ENCODE measurements at places on chromosomes 5 and 9.

DNA sequence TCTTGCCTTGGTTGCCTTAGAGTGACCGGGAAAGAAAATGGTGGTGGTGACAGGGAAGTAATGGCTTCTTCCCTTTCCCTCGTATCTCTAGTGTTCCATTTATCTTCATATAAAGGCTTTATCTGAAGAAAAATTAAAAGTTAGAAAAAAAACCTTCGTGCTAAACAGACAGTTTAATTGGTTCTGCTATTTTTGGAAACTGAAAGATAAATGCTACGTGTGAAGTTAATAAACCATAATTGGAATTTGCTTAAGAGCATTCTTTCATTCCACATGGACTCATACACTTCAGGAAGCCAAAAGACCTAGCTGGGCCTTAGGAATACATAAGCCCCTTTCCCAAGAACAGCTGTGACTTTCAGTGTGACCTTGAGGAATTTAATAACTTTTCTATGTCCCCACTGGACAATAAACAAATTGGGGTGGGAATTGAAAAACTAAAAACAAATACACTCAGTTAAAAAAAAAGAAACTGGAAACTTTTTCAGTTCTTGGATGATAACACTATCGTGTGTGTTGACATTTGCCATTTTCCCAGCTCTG is 818.8 kb upstream of the WWC1 start:
- DNase-seq, result no peak

DNA sequence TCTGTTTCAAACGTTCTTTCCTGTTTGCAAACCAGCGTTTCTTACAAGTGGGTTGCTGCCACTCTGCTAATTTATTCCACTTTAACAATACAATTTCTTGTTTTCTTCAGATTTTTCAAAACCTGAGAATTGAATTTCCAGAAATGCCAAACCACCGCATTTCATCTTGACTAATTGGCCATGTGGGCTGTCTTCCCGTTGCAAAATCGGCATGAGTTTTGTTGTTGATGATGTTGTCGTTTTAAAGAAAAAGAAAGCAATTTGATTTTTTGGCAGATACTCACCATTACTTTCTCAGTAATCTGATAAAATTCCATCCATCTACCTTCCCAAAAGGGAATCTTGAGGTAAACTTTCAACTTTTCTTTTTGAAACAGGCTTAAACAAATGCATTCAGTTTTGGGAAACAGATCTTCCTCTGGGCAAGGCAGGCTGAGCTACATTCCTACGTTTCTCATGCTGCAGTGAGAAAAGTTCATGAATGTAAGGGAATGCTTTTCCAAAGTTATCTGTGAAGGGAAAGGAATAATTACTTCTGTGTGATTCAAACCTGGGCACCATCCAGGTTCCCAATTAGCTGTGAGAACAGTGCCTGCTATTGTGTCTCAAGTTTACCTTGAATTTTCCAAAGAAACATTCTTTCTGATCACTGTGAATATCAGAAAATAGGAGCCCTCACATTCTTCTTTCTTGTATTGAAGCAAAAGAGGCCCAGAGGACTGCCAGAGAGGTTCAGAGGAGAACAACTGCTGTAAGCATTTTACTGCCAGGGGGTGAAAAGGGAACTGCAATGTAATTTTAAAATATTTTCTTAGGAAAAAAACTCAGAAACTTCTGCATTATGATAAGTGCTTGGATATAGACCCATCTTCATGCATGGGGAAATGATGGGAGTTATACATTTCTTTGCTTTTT is 100.7 kb upstream of the TUT7 start:
- peak; percentile 60 for DNase-seq

DNA sequence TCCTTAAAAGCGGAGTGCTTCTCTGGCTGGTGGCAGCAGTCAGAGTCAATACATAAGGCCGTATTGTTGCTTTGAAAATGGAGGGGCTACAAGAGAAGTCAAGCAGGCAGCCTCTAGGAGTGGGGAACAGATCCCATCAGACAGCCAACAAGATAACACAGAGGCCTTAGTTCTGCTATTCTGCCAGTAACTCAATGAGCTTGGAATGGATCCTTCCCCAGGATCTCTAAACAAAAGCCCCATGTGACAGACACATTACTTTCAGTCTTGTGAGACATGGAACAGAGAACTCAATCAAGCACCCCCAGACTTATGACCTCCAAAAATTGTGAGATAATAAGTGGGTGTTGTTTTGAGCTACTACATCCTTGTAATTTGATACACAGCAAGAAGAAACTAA is 158.6 kb downstream of the RFX3 start:
- peak; percentile 3 for DNase-seq

DNA sequence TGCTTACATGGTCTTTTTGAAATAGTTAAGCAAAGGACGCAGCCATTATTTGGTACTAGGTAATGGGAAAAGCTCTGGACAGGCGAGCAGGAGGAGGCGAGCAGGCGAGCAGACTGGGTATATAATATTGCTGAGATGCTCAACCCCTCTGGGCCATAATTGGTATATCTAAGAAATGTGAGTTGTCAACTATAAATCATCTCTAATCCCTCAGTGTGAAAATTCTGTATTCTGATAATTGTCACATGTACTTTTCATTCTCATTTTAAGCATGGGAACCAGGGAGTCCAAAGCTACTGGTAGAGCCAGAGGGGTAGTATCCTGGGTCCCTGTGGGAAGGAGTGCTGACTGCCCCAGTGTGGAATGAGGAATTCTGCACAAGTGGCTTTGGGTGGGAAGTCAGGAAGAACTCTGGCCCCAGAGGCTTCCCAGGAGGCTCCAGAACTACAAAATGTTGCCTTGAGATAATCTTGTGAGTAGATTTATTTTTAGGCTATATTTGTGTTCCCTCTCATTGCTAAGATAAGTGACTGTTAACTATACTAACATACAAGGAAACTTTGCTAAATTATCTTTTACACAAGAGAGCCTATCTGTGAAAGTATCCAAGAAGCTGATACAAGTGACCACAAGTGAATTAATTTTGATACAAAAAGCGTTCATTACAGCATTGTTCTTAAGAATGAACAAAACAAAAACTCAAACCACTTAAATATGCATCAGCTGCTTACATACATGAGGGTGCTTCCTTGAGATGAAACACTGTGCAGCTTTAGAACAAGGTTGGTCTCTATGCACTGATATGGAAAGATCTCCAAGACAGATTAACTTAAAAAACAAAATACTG is 70.5 kb upstream of the TNFAIP8 start:
- no peak for DNase-seq

GRCh38 chr9:13779106-13779505 is 499.6 kb upstream of the MPDZ start:
- no peak for DNase-seq

GRCh38 chr9:95044731-95045508 is 272.6 kb downstream of the FANCC start:
- DNase-seq, result peak; percentile 81

DNA sequence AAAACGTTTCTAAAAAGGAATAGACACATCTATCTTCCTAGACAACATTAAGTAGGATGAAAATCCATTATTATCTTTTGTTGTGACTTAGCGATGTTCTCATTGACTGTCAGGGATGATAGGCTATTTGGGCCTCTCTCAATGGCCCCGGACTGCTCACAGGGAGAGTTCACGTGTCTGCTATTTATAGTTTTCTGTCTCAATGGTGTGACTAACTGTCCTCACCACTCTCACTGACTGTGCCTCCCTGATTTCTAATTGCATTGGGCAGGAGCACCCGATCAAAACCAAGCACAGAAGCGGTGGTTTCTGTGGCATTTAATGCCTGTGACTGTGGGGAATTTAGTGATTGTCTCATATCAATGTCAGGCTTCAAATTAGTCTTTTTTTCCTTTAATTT is 286.7 kb upstream of the KLF9 start:
- DNase-seq, result no peak

GRCh38 chr5:179060116-179061008 is at the start of gene ZNF354C:
Gene ZNF354C, plus strand, starts transcription at chr5:179060373. Its CDS starts 1,696 bp downstream, at chr5:179062069.
- peak; percentile 97 for DNase-seq

DNA sequence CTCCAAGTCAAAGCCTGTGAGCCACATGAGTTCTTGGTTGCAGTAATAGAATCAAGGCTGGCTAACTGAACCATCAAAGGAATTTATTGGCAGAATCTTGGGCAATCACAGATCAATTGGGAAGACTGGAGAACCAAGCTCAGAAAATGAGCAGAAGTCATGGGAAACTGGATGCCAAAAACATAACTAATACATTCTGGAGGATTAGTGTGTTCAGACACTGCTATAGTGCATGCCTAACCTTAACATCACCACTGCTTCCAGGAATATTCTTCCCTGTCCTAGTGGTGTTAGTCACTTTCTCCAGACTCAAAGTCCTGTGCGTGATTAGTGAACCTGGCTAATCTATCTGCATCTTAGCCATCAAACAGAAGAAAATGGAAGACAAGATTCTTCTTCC is 843.7 kb downstream of the EFNA5 start:
- DNase-seq, result no peak

GRCh38 chr9:115635680-115636383 is 517.8 kb upstream of the PAPPA start:
- DNase-seq, result no peak

- DNase-seq, result no peak
Observed at GRCh38 chr9:72586388-72587130, 65.2 kb downstream of the TMC1 start.

GRCh38 chr5:14428302-14429081 is 153.1 kb upstream of the OTULINL start:
- DNase-seq, result peak; percentile 62

DNA sequence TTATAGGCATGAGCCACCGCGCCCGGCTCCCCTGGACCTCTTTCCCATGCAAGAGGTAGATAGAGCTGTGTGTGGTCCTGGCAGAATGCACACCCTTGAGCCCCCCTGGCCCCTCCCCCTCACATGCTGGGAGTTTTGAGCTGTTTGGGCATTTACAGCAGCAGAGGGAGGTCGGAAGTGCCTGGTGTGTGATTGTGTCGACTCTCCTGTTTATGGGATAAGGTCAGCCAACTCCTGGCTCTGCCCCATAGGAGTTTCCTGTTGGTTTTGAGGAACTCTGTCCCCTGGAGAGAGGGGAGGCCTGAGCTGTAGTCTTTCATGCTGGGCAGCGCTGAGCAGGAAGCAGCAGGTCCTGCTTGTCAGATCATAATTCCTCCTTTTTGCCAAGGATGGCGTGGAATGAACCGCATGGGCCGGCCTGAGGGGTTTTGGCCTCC is 6.0 kb downstream of the LRRC8A start:
- DNase-seq, result no peak

GRCh38 chr5:178083922-178084321 is 29.4 kb upstream of the N4BP3 start:
- DNase-seq, result peak; percentile 41

- no peak for DNase-seq
Observed at GRCh38 chr5:180596115-180596667, 4.9 kb upstream of the SCGB3A1 start.

DNA sequence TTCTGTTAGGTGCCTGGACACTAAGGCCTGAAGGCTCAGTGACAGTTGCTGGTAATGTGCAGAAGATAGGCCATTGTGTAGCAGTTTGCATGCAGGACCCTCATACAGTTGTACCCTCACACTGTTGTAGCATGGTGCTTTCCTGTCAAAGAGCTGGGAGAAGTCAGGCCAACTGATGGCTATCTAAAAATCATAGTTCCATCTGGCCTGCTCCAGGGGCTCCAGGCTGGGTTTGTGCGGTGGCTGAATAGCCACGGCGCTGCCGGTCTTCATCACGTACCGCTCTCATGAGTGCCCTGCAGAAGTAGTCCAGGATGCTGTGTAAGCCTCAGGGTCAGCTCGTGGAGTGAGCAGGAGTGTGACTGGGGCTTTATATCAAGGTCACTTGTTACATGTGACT is 12.2 kb downstream of the SECISBP2 start:
- no peak for DNase-seq

DNA sequence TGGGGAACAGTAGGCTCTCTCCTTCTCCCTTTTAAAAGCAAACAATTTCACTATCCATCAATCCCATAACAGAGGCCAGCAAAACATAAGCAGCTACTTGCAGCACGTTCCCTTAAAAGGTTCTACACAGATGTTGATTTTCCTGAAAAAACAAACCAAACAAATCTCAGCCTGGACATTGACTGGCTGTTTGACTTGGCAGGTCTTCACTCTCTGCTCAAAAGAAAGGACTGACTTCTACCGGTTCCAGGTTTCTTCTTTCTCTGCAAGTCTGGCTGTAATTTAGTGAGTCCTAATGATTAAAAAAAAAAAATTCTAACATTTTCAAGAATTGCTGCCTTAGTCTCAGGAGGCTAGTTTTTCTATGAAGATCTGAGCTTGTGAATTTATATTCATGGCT is 203.1 kb upstream of the EFNA5 start:
- DNase-seq, result peak; percentile 42

DNA sequence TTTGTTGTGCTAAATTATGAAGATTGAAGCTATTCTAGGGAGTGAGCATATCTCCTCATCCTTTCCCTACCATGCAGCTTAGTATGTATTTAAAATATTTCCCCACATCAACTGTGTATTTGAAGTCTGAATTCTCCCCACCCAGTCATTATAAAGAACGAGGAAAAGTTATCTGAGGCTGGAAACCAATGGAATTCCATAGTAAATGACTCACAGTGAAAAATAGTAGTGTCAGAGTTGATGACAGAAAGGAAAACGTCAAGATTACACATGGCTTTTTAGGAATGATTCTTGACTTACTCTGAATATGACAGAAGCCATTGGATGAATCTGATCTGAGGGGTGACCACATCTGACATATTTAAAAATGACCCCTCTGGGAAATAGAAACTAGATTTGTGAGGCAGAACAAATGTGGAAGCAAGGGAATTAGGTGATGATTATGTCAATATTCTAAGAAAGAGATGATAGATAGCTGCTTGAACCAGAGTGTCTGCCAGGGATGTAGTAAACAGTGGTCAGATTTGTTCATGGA is 1768.9 kb upstream of the CDH9 start:
- no peak for DNase-seq

Data from tongue (tissue), 3 donors.